ENCODE measurements at places on chromosomes 3 and 15.

DNA sequence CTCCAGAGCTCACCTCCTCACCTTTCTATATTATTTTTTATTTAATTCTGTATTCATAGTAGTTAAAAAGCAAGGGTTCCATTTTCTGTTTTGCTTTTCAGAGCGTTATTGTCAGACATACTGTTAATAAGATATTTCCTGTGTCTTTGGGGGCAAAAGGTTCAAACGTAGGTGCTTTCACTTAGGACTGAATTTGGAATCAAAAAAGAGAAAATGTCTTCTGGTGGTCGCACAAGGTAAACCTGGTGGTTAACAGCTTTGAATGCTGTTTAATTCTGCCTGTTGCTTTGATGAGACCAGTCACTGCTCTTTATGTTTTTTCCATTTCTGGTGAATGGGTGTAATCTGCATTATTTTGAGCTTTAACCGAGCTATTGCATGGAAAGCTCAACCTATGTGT, 212.5 kb downstream of the TCF12 start:
- DNase-seq: no peak

- no peak for DNase-seq
Measured at GRCh38 chr15:44713006-44713966, 2.0 kb downstream of the B2M start.

DNA sequence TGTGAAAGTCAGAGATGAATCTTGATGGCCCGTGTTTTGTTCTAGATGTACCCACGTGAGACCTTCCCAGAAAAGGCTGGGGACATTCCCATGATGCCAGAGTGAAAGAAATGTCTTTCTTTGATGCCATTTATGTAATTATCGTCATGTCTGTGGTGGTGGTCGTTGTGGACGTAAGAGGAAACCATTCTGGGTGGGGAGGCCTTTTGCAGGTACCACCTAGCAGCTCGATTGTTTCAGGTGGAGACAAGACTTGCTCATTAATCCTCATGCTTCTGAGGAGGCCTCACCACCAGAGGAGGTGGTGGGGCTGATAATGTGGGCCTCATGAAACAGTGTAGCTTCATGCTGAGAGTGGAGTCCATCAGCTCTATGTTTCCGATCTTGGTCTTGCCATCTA, 58.1 kb upstream of the USP3 start:
- DNase-seq: no peak

- no peak for DNase-seq
Measured at GRCh38 chr3:78781351-78781750, 986.4 kb downstream of the ROBO1 start.

DNA sequence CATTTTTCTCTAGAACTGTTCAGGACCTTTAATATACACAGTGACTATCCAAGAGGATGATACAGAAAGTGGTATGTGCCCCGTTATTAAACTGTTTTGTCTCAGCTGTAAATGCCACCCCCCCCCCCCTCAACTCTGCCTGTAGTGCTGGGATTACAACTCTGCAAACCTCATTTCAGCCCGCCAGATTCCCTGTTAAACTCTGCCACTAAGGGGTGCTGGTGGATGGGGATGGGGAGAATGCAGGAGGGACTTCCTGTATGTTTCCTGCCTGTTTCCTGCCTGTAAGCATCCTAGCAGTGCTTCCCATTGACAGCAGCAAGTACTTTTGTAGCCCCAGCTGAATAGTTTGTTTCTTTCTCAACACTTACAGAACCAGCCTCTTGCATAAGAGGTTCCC, 301.7 kb upstream of the RORA start:
- DNase-seq: no peak

DNA sequence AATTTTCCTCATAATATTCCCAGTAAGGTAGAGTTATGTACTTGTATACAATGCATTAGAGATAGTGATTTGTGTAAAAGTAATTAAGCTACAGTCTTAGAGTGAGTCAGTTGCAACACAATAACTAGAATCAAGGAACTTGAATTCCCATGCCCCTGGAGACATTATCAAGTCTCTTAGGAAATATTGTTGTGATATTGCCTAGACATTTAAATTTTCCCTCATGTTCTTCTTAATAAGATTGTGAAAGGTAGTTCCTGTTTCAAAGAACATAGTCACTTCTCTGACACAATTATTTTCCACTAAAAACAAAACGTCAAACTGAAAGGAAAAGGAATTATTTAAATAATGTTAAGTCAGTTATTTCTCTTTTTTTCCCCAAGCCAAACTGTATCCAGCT, 13.0 kb upstream of the ATP1B3 start:
- no peak for DNase-seq

DNA sequence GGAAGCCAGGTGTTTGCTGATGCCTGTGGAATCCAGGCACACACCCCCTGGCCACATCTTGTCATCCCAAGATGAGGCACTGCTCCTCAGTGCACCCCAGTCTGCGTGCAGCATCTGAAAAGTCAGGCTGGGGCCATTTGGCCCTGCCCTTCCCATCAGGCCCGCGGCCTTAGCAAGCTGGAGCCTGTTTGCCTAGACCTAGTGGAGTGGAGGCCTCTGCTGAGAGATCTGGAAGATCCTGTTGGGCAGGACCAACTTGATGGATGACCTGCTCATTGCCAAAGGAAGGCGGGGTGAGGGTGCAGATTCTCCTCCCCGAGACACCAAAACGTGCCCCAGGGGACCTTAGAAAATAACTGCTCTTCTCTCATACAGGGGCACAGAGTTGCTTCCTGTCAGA, 220.2 kb downstream of the SHQ1 start:
- DNase-seq: peak; percentile 75

All from NCI-H345 (cell line).